ENCODE measurements at places on chromosomes 12 and 14.
A peak's percentile ranks its signal among the peaks of the same experiment; 100 is the strongest.

DNA sequence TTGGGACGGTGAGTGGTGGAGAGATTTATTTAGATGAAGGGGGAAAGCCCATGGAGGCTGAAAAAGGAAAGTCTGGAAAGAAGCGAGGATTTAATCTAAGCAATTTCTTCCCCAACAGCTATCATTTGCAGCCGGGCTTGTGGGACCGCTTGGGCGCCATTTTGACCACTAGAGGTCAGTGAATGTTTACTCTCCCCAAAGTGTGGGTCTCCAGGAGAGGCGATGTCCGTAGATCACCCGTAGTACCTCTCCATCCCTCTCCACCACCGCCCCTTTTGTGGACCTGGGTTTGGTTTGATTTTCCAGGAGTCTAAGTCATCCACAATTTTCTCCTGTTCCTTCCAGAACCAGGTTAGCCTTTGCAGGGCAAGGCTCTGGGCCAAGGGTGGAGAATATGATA lies 91.2 kb upstream of the PARP11 start:
- no peak for DNase-seq

GRCh38 chr12:85639834-85640233 lies 196.4 kb downstream of the RASSF9 start:
- no peak for DNase-seq

GRCh38 chr12:52059582-52060497 lies 8.6 kb downstream of the NR4A1 start:
- DNase-seq: no peak

- peak; percentile 68 for DNase-seq
Observed at GRCh38 chr12:55955800-55956508, 9.9 kb downstream of the PMEL start.
